ENCODE measurements at places on chromosomes 7 and 10. TPM values are rescaled to one million over a fixed set of nuclear protein-coding genes. Genes with fewer than 3 reads are reported as not detected.

GRCh38 chr7:129958643-129959470, 6.1 kb upstream of the UBE2H start:
- peak; percentile 94 for DNase-seq

DNA sequence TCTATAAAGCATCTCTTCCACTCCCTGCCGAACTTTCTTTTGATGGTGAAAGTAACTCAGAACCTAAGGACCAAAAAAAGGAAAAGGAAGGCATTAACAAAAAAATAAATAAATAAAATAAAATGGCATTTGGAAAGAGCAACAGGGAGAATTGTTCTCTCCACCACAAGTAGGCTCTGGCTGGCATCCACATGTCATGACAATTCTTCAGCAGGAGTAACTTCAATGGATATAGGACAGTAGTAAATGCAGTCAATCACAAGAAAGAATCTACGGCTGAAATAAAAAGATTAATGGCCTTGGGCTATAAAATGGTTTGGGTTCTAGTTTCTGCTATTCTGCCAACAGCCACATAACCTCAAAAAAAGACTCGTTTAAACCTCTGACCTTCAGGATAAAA, 23.9 kb downstream of the NCAPG2 start:
- no peak for DNase-seq

DNA sequence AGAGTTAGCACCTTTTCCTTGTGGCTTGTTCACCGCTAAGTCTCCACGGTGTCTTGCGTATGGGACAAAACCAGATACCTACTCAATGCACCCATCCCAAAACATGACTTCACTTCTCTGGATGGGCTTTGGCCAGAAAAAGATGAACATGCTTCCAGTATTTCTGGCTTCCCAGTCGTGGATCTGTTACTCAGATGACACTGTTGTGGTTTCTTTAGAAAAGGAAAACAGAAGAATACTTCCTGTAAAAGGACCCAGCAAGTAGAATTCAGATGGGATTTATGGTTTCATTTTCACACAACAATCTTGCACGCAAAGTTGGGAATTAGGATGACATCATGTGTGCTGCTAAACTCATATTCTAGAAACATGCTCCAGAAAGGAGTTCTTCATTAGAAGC, 216.7 kb downstream of the ADAM12 start:
- DNase-seq = no peak

DNA sequence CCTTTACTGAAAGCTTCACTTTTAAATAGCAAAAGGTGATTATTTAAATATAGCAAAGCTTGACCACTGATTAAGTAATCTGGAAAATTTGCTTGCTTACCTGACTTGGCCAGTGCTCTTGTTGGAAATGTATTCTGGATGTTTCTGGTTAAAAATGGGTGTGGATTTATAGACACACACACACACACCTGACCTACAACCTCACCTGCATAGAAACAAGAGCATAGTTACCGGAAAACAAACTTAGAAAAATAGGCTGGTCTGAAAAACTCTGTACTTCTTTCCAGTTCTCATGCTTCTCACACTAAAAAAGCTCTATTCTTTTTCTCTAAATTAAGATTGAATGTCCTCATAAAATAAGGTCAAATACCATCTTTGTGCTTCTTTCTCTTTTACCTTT, at the start of gene AGR3:
AGR3 (minus strand) TSS at position 140 of the 400 bp plus-strand sequence. CDS start 3,365 bp downstream, outside the sequence.
- no peak for DNase-seq

DNA sequence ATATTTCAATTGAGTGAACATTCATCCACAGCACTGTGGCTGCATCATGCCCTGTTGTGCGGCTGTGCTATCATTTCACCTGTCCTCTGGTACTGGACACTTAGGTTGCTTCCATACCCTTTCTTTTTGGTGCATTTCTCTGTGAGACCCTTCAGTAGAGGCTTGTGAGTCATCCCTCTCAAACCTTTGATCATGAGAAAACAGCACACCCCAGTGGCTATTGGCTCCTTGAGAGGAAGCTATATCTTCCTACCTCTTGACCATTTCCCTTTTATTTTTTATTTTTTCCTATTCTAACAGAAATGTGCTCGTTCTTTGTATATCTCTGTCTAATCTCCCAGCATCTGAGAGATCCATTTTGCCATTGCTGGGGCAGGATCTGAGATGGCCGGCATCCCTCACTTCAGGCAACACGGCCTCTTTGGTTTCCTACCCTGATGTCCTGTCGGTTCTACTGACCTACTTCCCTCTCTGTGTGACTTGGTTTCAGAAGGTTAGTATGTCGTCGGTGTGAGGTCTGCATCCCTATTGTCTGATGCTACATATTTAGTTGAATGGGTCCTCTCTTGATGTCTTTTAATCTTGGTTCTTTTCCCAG, 23.8 kb upstream of the PIK3AP1 start:
- no peak for DNase-seq

GRCh38 chr7:97971120-97971989, 18.6 kb downstream of the OCM2 start:
- DNase-seq = no peak

Gene CLCN1
- total RNA-seq = not detected

Gene PTN
- 0.13 TPM for total RNA-seq

Gene SPDYE18
- total RNA-seq = 0.28 TPM

Measured in pulmonary artery endothelial cell (primary cell).